ENCODE measurements at places on chromosomes 5 and 9.
A peak's percentile ranks its signal among the peaks of the same experiment; 100 is the strongest.

DNA sequence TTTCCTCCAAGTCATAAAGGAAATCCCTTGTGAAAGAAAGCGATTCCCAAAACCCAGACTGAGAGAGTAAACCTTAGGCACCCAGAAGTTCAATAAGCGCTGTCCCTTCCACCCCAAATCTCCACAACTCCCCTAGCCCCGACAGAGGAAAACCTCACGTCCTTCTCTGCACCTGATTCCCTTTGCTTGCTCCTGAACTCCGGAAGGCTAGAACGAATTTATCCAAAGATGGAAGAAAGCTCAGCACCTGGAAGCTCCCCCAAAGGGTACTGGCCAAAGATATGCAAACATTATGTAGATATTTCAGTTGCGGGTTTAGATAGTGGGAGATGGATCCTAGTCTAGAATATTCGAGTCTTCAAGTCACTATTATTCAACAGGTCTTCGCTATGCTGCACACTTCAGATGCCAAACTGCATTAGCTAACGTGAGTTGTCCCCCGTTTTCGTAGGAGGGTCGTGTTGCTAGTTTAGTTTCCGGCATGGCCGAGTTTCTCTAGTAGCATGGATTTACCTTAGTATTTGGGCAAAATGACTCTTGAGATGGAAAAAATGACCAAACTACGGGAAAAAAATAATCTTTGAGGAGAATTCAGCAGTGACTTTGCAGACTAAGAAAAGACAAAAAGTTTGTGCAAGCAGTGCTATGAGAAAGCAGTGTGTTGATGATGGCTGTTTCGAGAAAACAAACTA, 27.7 kb downstream of the NR2F1 start:
- no peak for DNase-seq

GRCh38 chr5:40570408-40571129, 109.1 kb upstream of the PTGER4 start:
- no peak for DNase-seq

DNA sequence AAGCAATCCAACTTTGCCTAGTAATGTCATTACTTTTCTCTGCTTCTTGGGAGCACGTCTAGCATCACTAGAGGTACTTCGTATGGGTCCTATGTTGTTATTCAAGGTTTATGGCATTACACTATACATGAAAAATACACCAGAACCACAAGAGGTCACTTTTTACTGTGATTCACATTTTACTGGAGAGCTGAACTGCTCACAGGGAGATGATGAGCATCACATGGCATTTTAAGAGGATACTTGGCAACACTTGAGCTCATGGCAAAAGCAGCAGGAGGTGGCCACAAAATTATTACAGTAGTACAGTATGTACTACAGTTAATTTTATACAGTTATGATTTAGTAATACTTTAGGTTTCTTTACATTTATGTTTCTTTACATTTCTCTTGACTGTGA, 223.4 kb downstream of the PARP8 start:
- no peak for DNase-seq

DNA sequence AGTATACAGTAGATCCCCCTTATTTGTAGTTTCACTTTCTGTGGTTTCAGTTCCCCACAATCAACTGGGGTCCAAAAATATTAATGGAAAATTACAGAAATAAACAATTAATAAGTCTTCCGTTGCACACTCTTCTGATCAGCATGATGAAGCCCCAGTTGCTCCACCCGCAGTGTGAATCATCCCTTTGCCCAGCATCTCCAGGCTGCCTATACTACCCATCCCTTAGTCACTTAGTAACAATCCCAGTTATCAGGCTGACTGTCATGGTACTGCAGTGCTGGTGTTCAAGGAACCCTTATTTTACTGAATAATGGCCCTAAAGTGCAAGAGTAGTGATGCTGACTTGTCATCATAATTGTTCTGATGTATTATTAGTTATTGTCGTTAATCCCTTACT, 28.9 kb downstream of the SHC3 start:
- DNase-seq, result no peak

DNA sequence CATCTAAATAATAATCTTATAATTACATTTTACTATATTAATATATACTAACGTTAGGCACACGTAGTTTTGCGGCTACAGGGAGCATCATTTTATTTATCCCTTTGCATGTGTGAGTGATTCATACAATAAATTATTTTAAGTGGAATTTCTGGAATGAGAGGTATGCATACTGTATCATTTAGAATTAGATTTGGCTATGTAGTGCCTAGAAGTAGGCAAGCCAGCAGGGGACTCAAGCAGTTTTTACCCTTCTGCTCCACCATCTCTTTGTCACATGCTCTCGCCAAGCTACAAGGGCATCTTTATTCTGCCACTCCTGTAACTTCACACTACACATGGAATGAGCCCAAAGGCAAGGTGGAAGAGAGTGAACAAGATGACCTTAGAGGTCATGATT, 60.8 kb downstream of the MEGF10 start:
- no peak for DNase-seq

DNA sequence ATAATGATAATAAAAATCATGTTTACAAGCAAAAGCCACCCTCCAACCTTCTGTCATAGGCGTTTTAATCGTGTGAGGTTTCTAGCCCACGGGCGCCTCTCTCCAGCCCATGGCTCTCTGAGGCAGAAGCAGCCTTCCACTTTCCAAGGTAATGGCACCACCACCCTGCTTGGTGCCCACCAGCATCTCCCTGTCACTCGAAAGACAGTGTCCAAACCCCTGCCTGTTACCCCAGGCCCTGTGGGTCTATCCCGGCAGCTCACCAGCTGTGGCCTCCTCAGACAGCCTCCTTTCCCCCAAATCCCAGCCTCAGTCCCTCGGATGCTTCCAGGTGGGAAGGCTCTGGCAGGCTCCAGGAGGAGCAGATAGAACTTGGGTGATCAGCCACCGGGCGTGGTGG, 123.8 kb upstream of the LPCAT1 start:
- no peak for DNase-seq

GRCh38 chr5:55969956-55970355, 24.8 kb downstream of the IL6ST start:
- no peak for DNase-seq

GRCh38 chr9:108521063-108521590, 334.7 kb downstream of the ACTL7B start:
- no peak for DNase-seq

- DNase-seq, result no peak
Measured at GRCh38 chr5:62208218-62208852, 97.7 kb upstream of the KIF2A start.

- peak; percentile 61 for DNase-seq
Measured at GRCh38 chr9:34628656-34629490, at the start of gene ARID3C. Gene ARID3C, minus strand, starts transcription at chr9:34629066. Its CDS starts 1,052 bp downstream, at chr9:34628014.

GRCh38 chr5:171416160-171417049, 3.0 kb upstream of the FGF18 start:
- DNase-seq, result no peak

DNA sequence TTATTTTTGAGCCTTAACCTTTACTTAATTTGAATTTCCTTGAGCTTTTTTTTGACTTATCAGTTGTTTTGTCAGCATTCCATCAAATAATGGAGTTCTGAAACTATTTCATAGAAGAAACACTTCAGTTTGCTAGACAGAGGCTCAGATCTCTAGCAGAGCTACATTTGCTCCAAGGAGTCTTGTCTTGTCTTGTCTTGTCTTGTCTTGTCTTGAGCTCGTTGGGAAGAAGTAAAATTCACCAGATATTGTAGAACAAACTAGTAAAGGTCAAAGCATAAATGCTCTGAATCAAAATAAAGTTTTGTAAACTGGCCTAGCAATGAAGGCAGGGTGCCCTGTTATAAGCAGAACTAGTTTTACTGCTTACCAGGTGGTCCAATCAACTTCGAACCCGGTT, 33.5 kb downstream of the RAB24 start:
- DNase-seq, result no peak

DNA sequence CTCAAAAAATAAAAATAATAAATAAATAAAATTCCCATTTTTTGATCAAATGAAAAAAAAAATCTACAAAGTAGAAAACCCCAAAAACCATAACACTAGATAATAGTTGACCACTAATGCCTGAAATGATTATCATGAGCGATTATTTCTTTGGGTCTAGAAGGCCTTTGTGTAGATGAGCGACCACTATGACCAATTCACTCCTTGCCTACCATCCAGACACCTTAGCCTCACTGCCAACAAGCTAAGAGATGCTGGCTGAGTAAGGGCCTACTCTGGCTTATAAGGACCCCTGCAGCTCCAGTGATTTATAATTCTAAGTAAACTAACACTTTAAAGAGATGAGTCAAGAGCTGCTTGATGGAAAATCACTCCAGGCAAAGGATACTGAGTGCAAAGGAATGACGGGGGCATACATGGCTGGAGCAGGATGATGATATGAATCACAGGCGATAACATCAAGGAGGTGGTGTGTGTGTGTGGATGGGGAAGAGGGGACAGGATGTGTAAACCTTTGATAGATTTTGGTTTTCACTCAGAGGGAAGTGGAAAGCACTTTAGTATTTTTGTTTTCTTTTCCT, 4.8 kb upstream of the F2RL1 start:
- DNase-seq, result no peak

GRCh38 chr5:9515436-9515835, 30.4 kb downstream of the SEMA5A start:
- no peak for DNase-seq

GRCh38 chr5:87686975-87687374, 274.2 kb upstream of the CCNH start:
- DNase-seq, result no peak

DNA sequence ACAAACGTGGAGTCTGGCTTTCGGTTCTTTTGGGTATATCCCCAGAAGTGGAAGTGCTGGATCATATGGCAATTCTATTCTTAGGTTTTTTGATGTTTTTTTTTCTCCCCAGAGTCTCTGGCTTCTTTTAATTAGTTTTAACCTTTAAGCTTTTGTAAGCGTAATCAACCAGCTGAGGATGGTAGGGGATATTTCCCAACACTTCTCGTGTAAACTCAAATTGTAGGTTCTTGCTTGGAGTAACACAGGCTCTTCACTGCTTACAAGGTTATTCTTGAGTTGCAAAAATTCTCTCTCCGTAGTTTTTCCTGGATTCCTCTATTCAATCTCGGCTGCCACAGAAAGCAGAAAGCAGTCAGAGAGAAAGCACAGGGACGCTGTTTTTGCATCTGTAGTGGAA, 11.9 kb downstream of the LAMC3 start:
- DNase-seq, result no peak

- DNase-seq, result no peak
Measured at GRCh38 chr9:33254211-33254610, 10.3 kb downstream of the BAG1 start.

DNA sequence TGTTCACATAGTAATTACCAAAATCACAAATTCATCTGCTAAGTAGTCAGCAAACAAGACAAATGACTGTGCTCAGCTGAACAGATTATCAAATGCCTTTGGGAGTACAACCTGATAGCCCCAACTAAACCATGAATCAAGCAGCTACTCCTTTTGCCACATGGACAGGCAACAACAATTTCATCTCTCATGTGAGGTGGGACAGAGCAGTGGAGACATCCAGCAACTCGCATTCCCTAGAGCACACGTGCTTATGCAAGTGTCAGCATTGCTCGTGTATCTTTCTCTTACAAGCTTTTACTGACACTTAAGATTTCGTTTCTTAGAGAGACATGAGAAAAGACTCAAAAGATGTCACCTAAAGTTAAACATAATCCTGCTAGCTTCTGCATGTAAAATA, 42.7 kb upstream of the PPP2R2B start:
- no peak for DNase-seq

GRCh38 chr5:96501991-96502646, 69.1 kb upstream of the PCSK1 start:
- no peak for DNase-seq

- no peak for DNase-seq
Measured at GRCh38 chr9:36946653-36947052, 87.4 kb downstream of the PAX5 start.

DNA sequence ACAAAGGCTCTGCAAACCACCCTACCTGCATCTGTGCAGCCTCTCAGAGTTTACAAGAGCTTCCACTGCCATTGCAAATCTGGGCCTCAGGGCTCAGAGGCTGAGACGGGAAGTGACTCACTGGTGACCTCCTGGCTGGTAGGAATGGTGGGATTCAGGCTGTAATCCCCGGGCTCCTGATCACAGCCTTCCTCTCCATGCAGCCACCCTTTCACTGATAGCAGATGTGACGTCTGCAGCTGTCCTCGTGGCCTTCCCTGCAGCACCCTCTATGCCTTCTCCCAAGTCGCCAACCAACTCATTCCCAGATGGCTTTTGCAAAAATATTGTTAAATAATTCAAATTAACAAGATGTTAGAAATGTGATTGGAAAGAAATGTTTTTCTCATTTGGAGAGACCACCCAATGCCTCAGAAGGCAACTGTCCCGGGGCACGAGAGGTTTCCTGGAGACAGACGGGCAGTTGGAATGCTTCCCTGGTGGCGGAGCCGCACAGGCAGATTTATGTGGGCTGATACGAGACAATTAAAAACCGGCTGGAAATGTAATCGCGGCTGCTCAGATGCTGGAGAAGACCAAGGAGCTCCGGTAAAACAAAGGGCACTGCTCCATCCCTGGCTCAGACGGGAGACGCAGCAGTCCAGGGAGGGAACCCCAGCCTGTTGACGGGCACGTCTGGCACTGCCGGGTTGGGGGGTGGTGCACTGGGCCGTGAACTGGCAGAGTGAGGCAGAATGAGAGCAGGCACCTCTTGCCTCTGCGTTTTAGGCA, 34.4 kb upstream of the SLC25A51 start:
- DNase-seq, result no peak

DNA sequence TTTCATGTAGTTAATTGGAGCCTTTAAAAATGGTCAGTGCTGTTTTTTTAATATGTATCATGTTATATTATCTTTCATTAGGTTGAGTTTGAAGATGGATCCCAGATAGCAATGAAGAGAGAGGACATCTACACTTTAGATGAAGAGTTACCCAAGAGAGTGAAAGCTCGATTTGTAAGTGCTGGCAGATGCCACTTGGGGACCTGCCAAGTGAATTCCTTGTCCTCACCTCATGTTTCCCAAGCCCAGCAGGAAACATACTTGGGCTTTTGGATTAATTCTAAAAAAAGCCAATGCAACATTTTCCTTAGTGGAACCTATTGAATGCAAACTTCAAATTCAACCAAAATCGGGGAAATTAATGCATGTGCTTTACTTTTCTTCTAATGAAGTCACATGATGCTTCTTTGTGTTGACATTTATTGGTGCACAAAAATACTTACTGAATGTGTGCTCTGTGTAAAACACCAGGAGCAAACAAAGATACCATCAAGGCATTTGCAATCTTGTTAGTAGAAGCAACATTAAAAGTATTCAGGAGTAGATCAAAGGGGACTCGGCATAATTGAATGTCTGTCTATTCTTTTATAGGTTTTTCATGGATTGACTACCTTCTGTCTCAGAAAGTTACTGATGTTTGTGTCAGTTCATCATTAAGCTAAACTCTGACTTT, 412.1 kb downstream of the KDM4C start:
- DNase-seq, result no peak
